Activated T-cell treated with anti-CD3 and anti-CD28 coated beads, Interleukin-2, amount 50 U/mL, for 72 hours (primary cell): ENCODE measurements at places on chromosomes 5 and 9. TPM values are rescaled to one million over a fixed set of nuclear protein-coding genes. Genes with fewer than 3 reads are reported as not detected.

DNA sequence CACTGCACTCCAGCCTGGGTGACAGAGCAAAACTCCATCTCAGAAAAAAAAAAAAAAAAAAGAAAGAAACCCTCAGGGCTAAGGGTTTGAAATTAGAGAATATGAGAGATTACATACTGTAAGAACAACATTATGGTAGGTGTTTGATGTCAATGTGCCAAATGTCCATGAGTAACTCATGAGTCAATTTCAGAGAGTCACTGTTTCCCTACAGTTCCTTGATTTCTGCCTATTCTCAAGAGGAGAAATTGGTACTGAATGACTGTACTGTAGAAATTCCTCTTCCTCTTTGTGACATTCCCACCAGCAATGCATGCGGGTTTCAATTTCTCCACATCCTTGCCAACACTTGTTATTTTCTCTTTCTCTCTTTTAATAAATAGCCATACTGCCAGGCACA is 35.2 kb downstream of the MARVELD2 start:
- no peak for DNase-seq

- no peak for DNase-seq
These were observed 11.5 kb downstream of the CCDC127 start for GRCh38 chr5:206406-206805.

- no peak for DNase-seq
These were observed 562.9 kb upstream of the FTMT start for GRCh38 chr5:121288781-121289180.

- DNase-seq = no peak
These were observed 1210.8 kb downstream of the CDH12 start for GRCh38 chr5:21642312-21642711.

DNA sequence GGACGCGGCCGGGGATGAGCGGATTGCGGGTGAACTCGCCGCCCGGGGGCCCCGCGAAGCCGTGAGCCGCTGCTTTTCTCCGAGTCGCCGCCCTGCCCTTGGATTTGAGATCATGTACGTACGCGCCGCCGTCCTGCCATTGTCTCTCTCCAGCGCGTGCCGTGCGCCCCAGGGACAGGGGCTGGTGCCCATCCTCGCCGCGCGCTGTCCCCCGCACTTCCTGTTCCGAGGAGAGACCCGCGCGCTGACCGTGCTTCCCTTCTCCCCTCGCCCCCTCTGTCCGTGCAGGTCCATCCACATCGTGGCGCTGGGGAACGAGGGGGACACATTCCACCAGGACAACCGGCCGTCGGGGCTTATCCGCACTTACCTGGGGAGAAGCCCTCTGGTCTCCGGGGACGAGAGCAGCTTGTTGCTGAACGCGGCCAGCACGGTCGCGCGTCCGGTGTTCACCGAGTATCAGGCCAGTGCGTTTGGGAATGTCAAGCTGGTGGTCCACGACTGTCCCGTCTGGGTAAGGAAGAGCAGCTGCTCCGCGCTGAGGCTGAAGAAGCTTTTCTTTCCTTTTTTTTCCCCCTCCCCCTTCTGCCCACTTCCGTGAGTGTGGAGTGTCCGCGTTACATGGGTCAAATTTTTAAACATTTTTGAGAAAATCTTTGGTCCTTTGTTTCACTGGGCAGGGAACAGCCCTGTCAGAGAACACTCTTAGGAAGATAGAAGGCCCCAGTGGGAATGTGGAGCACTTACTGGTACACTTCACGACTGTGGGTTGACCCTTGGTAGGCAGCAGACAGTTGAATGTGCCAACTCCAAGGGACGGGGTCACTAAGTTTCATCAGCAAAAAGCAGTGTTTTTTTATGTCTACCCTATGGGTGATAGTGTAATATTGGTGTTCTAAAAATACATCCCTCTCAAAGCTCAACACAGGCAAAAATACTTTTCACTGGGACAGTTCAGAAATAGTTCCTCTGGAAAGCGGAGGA is 727 bp downstream of the RHOBTB3 start:
- DNase-seq = peak; percentile 52

- no peak for DNase-seq
These were observed 19.8 kb upstream of the NUDT12 start for GRCh38 chr5:103582364-103582763.

- no peak for DNase-seq
These were observed 2.0 kb upstream of the CXXC5 start for GRCh38 chr5:139646111-139646510.

Gene TLX3
- total RNA-seq = not detected

Gene CAVIN4
- total RNA-seq = 0.19 TPM

Gene DMRTA1
- not detected for total RNA-seq
